ENCODE measurements at places on chromosomes 5 and 9. TPM values are rescaled to one million over a fixed set of nuclear protein-coding genes. Genes with fewer than 3 reads are reported as not detected.

GRCh38 chr9:87886210-87886932 lies 3.7 kb downstream of the SPATA31E1 start:
- DNase-seq, result no peak

DNA sequence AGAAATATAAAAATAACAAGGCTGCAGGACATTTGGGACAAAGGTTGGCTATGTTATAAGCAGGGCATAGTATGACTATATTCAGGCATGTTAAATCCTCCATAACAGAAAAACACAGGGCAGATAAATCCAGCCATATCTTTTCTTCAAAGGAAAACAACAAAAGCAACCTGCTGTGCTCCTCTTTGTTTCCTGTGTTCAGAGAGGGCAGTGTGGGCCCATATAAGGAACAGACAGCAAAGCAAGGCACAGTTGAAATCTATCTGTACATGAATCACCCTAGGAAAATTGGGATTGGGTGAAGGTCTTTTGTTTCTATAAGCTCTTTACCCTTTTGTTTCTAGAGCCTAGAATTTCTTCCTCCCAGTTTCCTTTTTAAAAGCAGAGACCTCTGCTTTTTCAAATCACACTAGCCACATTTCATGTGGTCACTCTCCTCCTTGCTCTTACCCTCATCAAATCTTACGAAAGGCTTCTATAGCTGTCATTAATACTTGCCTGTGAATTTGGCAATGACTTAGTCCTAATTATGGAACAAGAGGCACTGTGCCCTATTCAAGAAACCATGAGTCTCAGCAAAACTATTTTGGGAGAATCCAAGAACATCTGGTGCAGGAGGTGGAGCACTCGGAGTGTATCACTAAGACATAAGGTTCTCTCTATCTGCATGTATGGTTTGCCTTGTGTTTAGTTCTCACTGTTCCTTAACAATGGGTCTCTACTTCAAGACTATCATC lies 1.8 kb downstream of the GZMA start:
- DNase-seq, result no peak

GRCh38 chr9:112670991-112671625 lies 46.8 kb downstream of the INIP start:
- DNase-seq, result no peak

GRCh38 chr5:145936401-145937131 lies at the start of gene SH3RF2:
Gene SH3RF2 (plus strand): TSS chr5:145936578. CDS start chr5:145937929, 1,351 bp downstream.
- DNase-seq, result peak; percentile 75

Gene LIFR
- 15.7 TPM for total RNA-seq

All from PC-3 (cell line).